ENCODE measurements at places on chromosomes 2 and 18.

DNA sequence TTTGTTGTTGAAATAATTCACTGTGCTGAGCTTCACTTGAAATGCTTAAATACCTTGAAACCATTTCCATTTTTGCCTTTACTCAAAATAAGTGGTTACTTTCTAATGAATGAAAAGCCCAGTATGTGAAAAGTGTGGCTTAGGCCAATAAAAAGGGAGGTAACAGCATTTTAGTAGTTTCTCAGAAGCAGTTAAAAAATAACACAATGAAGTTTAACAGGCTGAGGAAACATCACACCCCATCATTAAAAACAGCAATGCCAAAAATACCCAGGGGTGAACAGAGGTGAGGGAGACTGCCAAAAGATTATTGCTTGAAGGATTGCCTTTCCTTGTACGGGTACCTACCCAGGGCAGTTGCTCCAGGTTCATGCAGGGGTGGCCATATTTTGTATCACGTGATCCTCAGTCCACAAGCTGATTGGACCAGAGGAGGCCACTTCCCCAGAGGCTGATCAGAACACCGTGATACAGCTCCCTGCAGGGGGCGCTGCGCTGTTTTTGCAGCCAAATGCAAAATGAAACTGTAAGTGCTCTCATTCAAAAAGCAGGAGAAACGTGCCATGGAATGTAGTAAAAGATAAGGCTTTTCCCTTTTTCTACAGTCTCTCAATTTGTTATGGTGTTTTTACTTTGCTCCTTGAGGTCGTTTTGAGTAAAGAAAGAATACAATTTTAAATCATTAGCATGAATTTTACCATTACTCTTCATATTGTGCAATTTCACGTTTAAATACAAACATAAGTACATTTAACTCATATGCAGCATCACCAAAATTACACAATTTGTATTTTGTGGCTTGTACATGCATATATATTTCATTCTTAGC, 70.2 kb upstream of the SH3BP4 start:
- peak; percentile 48 for DNase-seq

DNA sequence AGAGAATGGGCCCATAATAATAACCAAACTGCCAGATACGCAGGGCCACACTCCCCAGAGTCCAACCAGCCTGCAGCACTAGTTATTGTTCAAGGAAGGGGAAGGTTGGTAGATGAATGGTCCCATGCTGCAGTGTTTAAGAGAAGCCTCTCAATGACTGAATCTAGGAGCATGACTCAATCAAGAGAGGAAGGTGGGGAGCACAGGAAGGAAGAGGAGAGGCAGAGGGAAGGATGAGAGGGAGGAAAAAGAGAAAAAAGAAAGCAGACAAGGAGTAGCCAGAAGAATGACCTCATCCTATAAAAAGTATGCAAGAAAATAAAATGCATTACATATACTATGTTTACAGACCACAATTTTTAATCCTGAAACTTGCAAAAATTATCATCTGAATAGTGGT, 174.5 kb downstream of the TCF4 start:
- no peak for DNase-seq

GRCh38 chr2:208366215-208367127, 40.1 kb upstream of the PTH2R start:
- no peak for DNase-seq

- DNase-seq, result no peak
Measured at GRCh38 chr2:159738509-159739390, 26.4 kb downstream of the MARCHF7 start.

GRCh38 chr2:216594081-216594480, 39.1 kb upstream of the IGFBP2 start:
- DNase-seq, result no peak

GRCh38 chr2:173523497-173523896, 168.8 kb downstream of the CDCA7 start:
- no peak for DNase-seq

DNA sequence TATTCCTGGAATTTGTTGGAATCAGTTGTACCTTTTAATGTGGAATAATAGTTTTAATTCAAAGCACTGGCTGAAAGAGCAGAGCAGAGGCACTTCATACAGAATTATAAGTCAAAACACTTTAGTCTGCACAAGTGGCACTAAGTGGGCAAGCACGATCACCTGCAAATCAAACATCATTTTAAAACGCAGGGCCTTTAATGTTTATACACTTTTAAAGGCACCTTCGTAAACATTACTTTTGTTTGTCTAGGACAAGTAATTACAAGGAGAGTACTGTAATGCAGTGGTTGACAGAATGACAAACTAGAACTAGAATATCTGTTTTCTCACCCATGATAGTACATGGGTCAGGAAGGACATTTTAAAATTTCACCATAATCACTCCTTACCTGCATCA, 36.4 kb downstream of the LANCL1 start:
- no peak for DNase-seq

- no peak for DNase-seq
Measured at GRCh38 chr2:162266460-162266760, 23.2 kb upstream of the FAP start.

GRCh38 chr2:20282916-20283592, 58.1 kb upstream of the SDC1 start:
- no peak for DNase-seq

GRCh38 chr2:437756-438393, 150.0 kb upstream of the ALKAL2 start:
- no peak for DNase-seq

DNA sequence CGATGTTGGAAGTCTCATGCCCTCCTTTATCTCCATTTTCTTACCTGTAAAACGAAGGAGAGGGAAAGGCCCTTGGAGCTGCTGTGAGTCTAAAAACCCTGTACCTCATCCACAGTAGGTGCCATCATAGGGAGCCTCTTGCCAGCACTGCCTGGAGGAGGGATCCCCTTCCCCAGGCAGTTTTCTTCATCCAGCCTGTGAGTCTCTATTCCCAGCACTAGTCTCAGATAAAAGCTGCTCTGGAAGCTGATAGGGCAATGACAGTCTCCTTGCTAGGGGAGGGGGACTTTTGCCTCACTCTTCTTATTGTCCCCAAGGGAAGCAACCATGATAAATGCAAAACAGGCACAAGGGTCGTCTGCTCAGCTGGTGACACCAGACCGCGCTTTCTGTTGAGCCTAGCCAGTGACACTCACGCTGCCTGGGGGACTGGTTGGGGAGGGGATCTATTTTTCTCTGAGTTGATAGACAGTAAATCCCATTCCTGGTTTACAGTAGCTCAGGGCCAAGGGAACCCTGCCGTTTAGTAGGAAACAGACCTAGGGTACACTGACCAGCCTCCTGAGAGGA, 139.5 kb upstream of the NABP1 start:
- no peak for DNase-seq

DNA sequence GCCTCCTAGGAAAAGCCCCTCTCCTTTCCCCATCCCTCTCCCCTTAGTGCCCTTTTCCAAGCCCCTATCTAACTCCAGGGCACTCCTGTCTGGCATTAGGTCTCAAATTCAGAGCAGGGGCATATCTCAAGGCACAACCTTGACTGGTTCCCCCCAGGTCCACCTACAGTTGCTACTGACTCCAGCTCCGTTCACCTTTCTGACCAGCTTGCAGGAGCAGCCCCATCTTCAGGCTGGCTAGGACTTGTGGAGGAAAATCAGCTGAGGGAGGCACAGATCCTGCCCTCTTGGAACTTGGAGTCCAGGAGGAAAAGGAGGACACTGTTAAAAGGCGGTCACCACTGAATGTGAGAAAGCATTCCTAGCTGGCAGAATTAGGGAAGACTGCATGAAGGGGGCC, 152.4 kb downstream of the ZFP36L2 start:
- DNase-seq, result no peak

GRCh38 chr2:44097322-44097907, 71.3 kb upstream of the PPM1B start:
- no peak for DNase-seq

- peak; percentile 6 for DNase-seq
Measured at GRCh38 chr2:72993147-72993932, 76.0 kb downstream of the EMX1 start.

DNA sequence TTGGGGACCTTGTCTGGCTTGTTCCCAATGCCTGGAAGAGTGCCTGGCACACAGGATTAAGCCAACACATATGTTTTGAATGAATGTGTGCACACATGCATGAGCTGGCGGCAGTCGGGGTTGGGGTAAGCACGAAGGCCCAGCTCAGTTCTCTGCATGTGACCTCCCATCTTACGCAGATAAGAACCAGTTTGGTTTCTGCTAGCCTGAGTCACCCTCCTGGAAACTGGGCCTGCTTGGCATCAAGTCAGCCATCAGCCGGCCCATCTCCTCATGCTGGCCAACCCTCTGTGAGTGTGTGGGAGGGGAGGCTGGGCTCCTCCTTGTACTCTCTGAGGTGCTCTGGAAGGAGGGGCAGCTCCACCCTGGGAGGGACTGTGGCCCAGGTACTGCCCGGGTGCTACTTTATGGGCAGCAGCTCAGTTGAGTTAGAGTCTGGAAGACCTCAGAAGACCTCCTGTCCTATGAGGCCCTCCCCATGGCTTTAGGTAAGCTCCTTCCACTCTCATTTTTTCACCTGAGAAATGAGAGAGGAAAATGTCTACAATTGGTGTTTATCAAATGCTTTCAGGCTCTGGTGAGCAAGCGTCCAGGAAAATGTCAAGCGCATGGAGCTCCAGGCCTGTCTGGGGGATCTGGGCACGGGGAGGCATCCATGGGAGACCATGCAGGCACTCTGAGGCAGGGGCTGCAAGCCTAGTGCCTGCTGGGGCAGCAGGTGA, 9.7 kb upstream of the IL1RN start:
- no peak for DNase-seq

All from stimulated activated CD4-positive, alpha-beta T cell treated with anti-CD3 and anti-CD28 coated beads, TNF-alpha, amount 100 ng/mL, for 24 hours (primary cell).